ENCODE measurements at places on chromosomes 1 and 21. TPM values are rescaled to one million over a fixed set of nuclear protein-coding genes. Genes with fewer than 3 reads are reported as not detected.

Gene KIAA1614
- total RNA-seq: 3.3 TPM

Gene GPR3
- total RNA-seq: 7.8 TPM

Gene TRABD2B
- total RNA-seq: 10.8 TPM

Gene KRTAP10-10
- total RNA-seq: not detected

Gene NRDC
- total RNA-seq: 179 TPM

Gene LCA5L
- total RNA-seq: 0.64 TPM

Gene OPTC
- 1.2 TPM for total RNA-seq

Gene BATF3
- total RNA-seq: 6.1 TPM

Gene OLIG2
- 0.60 TPM for total RNA-seq

- H3K4me3 ChIP-seq: no peak overlapping the region
- no peak overlapping the region for H3K27ac ChIP-seq
- no peaks in the 10 kb centered on the region for H3K27me3 ChIP-seq
- H3K36me3 ChIP-seq: no peaks in the 10 kb centered on the region
Measured at GRCh38 chr1:186740324-186740723, 60.1 kb upstream of the PTGS2 start.

DNA sequence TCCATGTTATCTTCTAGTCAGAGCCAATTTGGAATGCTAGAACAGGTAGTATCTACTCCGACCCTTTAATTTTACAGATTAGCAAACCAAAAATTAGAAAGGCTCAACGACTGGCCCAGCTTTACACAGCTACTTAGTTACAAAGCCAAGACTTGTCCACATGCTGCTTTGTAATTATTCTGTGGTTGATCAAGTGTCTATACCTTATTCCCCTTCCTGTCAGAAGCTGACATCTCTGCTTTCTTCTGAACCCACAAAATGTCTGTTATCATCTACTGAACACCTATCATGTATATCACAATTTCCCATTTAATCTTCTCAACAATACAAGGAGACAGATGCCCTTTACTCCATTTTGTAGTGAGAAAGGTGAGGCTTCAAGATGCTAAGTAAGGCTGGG, 15.6 kb downstream of the TGFBR3 start:
- no peak overlapping the region for H3K27ac ChIP-seq
- no peak for DNase-seq
- no peaks in the 10 kb centered on the region for H3K36me3 ChIP-seq
- peaks cover 4% of the 10 kb centered on the region for H3K4me1 ChIP-seq

- H3K4me3 ChIP-seq: no peak overlapping the region
- H3K27ac ChIP-seq: no peak overlapping the region
- DNase-seq: no peak
- H3K4me1 ChIP-seq: no peaks in the 10 kb centered on the region
- H3K36me3 ChIP-seq: no peaks in the 10 kb centered on the region
- no peaks in the 10 kb centered on the region for H3K27me3 ChIP-seq
Measured at GRCh38 chr1:101051688-101052638, 26.4 kb upstream of the DPH5 start.

GRCh38 chr1:207840380-207840779, 70.5 kb downstream of the CD34 start:
- H3K36me3 ChIP-seq: no peaks in the 10 kb centered on the region
- H3K27ac ChIP-seq: no peak overlapping the region
- H3K4me1 ChIP-seq: no peaks in the 10 kb centered on the region
- no peak overlapping the region for H3K4me3 ChIP-seq
- H3K27me3 ChIP-seq: no peaks in the 10 kb centered on the region

- no peak for DNase-seq
- H3K27me3 ChIP-seq: no peaks in the 10 kb centered on the region
- no peaks in the 10 kb centered on the region for H3K36me3 ChIP-seq
- peaks cover 16% of the 10 kb centered on the region for H3K4me1 ChIP-seq
- no peak overlapping the region for H3K27ac ChIP-seq
- H3K4me3 ChIP-seq: no peak overlapping the region
Measured at GRCh38 chr1:118118469-118118868, 66.6 kb downstream of the SPAG17 start.

DNA sequence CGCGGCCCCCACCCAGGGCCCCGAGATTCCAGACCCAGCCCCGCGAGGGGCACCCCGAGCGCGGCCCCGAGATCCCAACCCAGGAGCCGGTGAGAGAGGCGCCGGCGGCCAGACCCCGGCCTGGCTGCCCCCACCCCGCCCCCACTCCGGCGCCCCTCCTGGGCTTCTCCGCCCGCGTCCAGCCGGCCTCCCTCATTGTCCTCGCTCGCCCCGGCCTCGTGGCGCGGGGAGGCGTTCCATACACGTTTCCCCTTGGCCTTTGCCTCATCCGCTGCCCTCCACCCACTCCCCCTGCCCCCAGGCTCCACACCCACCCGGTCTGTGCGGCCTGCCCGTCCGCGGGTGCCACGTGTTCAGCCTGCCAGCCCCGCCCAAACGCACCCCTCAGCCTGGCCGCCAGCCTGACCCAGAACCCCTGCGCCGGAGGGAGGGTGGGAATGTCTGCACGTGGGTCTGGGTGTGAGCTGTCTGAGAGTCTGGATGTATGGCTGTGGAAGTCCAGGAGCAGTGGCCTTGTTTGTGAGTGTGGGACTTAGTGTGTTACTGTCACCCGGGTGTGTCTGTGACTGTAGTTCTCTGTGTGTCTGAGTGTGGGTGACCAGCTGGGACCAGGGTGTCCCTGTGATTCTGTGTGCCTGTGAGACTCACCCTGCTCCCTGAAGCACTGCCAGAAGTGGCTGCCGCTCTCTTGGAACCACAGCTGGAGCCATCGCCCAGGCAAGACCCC, 681 bp downstream of the B4GALT2 start:
- H3K36me3 ChIP-seq: peaks cover 25% of the 10 kb centered on the region
- peak; percentile 49 for DNase-seq
- peak overlapping the region; percentile 84 for H3K4me3 ChIP-seq
- peaks cover 31% of the 10 kb centered on the region for H3K4me1 ChIP-seq

DNA sequence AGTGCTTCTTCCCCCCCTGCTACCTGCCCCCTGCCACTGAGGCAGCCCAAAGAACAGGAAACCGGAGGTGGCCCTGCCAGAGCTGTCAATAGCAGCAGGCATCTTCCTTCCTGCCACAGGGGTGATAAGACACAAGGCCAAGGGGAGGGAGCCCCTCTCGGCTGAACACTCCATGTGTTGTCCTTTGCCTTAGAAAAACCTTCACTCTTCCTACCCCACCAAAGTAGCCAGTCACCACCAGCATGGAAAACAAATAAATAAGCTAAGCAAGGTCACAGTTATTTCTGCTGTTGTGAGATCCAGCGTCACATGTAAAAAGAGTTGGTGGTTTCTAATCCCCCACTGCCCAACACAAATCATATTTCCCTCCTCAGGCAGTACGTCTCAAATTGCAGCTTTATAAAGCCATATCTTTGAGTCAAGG, 104.8 kb upstream of the DPT start:
- peaks cover 28% of the 10 kb centered on the region for H3K4me1 ChIP-seq
- H3K36me3 ChIP-seq: peaks cover 5% of the 10 kb centered on the region
- H3K4me3 ChIP-seq: no peak overlapping the region
- DNase-seq: no peak
- no peak overlapping the region for H3K27ac ChIP-seq

- peaks cover 77% of the 10 kb centered on the region for H3K36me3 ChIP-seq
- no peak overlapping the region for H3K4me3 ChIP-seq
- H3K27ac ChIP-seq: no peak overlapping the region
Measured at GRCh38 chr1:5343256-5344020, 648.8 kb downstream of the NPHP4 start.

GRCh38 chr21:37452227-37452626, 85.7 kb downstream of the DYRK1A start:
- no peak overlapping the region for H3K4me3 ChIP-seq
- no peaks in the 10 kb centered on the region for H3K27me3 ChIP-seq
- no peak for DNase-seq

DNA sequence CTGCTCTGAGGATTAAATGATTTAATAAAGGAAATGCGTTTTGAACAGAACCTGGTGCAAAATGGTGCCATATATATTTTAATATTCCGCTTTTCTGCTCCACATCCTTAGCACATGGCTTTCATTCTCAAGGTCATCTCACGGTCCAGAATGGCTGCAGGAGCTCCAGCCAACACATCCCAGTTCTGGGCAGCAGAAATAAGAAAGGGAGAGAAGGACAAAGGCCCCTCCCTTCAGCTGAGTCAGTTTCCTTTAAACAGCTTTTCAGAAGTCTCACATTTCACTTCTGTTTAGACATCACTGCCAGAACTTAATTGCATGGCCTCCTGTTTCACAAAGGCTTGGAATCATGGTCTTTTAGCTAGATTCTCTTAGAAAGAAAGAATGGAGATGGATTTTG, 75.2 kb upstream of the LRRN2 start:
- H3K27me3 ChIP-seq: peaks cover 42% of the 10 kb centered on the region
- H3K27ac ChIP-seq: no peak overlapping the region
- H3K4me3 ChIP-seq: no peak overlapping the region
- H3K4me1 ChIP-seq: peaks cover 16% of the 10 kb centered on the region

GRCh38 chr1:37561133-37562132, 4.7 kb downstream of the DNALI1 start:
- peaks cover 15% of the 10 kb centered on the region for H3K36me3 ChIP-seq
- H3K27ac ChIP-seq: peak overlapping the region; percentile 92
- H3K27me3 ChIP-seq: no peaks in the 10 kb centered on the region

- H3K4me3 ChIP-seq: no peak overlapping the region
- peak; percentile 3 for DNase-seq
- peaks cover 20% of the 10 kb centered on the region for H3K4me1 ChIP-seq
- H3K27ac ChIP-seq: no peak overlapping the region
Measured at GRCh38 chr21:43196826-43197225, 28.0 kb downstream of the CRYAA start.

GRCh38 chr1:198064181-198064580, 92.6 kb upstream of the NEK7 start:
- no peak overlapping the region for H3K4me3 ChIP-seq
- no peak overlapping the region for H3K27ac ChIP-seq
- H3K4me1 ChIP-seq: no peaks in the 10 kb centered on the region
- DNase-seq: no peak

- no peaks in the 10 kb centered on the region for H3K27me3 ChIP-seq
- peaks cover 18% of the 10 kb centered on the region for H3K4me1 ChIP-seq
- H3K4me3 ChIP-seq: no peak overlapping the region
- H3K27ac ChIP-seq: no peak overlapping the region
Measured at GRCh38 chr1:15902882-15903281, 55.4 kb downstream of the SPEN start.

GRCh38 chr1:88800382-88801051, 90.8 kb downstream of the GTF2B start:
- no peaks in the 10 kb centered on the region for H3K27me3 ChIP-seq
- DNase-seq: no peak
- peaks cover 49% of the 10 kb centered on the region for H3K36me3 ChIP-seq

GRCh38 chr1:206892351-206892984, 4.8 kb upstream of the IL24 start:
- H3K27ac ChIP-seq: no peak overlapping the region
- DNase-seq: no peak
- no peak overlapping the region for H3K4me3 ChIP-seq
- no peaks in the 10 kb centered on the region for H3K36me3 ChIP-seq
- H3K4me1 ChIP-seq: peaks cover 23% of the 10 kb centered on the region

DNA sequence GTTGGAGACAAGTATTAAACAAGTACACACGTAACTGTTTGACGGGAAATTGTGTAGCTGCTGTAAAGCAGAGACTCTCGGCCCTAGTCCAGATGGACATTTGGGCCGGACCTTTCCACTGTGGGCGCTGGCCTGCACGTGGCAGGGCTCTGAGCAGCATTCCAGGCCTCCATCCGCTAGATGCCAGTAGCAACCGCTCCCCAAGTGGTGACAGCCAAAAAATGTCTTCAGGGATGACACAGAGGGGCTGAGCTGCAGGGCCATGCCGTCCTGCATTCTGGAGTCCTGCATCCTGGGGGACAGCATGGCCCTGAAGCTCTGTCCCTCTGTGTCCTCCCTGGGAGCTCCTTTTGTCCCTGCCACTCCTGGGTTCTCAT, 24.8 kb downstream of the A3GALT2 start:
- no peak overlapping the region for H3K4me3 ChIP-seq
- H3K36me3 ChIP-seq: peaks cover 15% of the 10 kb centered on the region
- H3K27me3 ChIP-seq: no peaks in the 10 kb centered on the region
- no peak overlapping the region for H3K27ac ChIP-seq

DNA sequence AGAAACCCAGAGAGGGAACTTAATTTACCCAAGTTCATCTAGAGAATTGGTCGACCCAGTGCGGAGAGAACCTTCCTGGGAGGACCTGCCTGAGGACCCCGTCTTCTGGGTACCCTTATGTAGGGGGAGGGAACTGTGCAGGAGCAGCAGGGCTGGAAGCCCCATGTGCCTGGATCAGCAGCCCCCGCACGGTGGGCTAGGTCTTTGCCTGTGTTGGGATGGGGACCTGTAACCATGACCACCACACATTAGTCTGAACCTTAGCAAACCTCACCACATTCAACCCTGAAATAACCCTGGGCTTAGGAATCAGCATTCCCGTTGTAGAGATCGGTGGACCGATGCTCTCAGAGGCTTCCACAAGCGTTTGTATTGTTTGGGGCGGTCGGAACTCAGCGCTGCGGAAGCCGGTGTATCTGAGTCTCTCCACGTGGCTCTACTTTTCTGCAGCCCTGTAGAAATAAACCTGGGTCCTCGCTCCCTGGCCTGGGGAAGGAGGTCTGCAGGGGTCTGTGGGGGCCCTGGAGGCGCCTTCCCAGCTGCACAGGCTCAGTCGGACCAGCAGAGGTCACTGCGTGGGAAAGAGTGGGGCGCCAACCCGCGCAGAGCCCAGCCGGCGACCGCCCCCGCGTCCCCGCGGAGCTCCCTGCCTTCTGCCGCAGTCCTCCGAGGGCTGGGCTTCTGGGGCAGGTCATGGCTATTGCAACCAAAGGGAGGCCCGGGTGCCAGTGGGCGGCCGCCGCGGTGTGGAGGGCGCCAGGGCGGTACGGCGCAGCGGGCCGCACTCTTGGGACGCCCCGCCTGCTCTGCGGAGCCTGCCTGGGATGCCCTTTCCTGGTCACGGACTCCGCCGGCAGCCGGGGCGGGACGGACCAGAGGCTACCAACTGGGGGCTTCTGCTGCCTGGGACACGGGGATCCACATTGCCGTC, 36.2 kb upstream of the KCNA10 start:
- peaks cover 8% of the 10 kb centered on the region for H3K4me1 ChIP-seq
- H3K27ac ChIP-seq: no peak overlapping the region
- peak; percentile 73 for DNase-seq

DNA sequence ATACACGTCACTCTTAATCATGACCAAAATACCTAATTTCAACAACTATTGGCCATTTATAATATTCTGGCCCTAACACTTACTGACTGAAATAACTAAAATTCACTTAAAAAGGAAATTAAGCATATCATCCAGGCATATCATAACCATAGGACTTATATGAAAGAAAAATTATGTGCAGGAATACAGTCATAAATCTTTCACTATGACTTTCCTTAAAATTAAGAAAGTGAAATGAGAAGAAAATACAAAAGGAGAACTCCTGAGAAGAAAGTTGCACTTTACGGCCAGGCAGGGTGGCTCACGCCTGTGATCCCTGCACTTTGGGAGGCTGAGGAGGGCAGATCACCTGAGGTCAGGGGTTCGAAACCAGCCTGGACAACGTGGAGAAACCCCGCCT, 9.4 kb downstream of the ZZZ3 start:
- no peak overlapping the region for H3K4me3 ChIP-seq
- no peaks in the 10 kb centered on the region for H3K27me3 ChIP-seq
- no peaks in the 10 kb centered on the region for H3K36me3 ChIP-seq
- H3K4me1 ChIP-seq: peaks cover 33% of the 10 kb centered on the region
- H3K27ac ChIP-seq: peak overlapping the region; percentile 33
